Stomach (tissue), 19 donors: ENCODE measurements at places on chromosomes 2 and 18.
A peak's percentile ranks its signal among the peaks of the same experiment; 100 is the strongest.

DNA sequence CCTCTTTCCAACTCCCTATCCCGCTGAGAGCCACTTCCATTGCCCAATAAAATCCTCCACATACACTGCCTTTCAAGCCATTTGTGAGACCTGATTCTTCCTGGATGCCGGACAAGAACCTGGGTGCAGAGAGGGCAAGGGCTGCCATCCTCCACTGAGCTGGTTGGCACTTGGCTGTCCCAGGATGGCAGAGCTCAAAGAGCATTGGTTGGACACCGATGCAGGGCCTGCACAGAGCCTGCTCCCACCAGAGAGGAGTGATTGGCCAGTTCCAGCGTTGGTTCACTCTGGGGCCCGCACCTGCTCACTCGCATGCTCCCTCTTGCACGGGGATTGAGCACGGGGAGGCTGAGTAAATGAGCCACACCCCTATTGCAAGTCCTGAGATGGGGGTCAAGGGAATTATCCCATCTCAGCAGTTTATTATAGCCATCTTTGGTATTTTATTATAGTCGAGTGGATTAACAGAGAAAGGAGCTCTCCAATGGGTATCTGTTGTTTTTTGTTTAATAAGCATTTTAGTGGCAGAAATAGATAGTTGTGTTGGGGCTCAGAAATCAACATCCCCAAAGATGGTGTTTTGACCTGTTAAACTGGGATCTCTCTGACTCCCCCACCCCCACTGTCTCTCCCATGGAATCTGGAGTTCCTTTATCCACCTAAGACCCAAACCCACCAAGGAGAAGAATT lies 19.8 kb upstream of the MGAT4A start:
- no peak for DNase-seq

DNA sequence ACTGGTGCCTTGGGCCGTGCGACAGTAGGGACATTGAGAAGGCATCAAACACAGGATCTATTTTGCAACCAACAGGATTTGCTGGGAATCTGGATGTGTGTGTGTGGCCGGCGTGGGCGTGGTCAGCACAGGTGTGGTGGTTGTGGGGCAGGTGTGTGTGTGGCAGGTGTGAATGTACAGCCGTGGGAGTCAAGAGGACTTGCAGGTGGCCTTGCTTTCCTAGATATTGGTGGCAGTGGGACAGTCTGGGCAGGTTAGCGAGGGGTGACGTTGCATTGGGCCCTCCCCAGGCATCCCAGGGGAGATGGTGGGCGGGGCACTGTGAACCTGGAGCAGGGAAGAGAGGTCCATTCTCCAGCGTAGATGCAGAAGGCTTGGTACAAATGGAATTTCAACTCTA lies 3.2 kb upstream of the LIMS2 start:
- peak; percentile 22 for DNase-seq

DNA sequence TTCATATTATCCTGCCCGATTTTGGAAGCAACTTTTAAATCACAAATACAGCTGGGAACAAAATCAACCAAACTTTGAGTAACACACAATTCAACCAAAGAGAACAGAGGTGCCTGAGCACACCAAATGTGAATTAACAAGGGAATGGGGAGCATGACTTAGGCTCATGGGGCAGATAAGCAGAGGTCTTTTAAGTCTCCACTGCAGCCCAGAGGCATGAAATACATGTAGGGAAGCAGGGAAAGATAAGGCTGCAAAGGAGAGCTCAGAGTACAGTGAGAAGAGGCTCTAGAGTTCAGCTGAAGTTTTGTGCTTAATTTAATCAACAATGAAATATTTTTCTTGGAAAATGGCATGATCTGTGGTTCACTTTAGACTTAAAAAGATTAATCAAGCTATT lies 49.0 kb downstream of the CYTIP start:
- no peak for DNase-seq

- no peak for DNase-seq
These were observed 310.6 kb upstream of the SPRED2 start for GRCh38 chr2:65742977-65743376.

- no peak for DNase-seq
These were observed 43.7 kb downstream of the TGIF1 start for GRCh38 chr18:3493501-3494244.

- peak; percentile 60 for DNase-seq
These were observed 27.1 kb upstream of the FZD5 start for GRCh38 chr2:207796585-207797350.

- no peak for DNase-seq
These were observed 60.0 kb upstream of the THSD7B start for GRCh38 chr2:136705336-136705735.

DNA sequence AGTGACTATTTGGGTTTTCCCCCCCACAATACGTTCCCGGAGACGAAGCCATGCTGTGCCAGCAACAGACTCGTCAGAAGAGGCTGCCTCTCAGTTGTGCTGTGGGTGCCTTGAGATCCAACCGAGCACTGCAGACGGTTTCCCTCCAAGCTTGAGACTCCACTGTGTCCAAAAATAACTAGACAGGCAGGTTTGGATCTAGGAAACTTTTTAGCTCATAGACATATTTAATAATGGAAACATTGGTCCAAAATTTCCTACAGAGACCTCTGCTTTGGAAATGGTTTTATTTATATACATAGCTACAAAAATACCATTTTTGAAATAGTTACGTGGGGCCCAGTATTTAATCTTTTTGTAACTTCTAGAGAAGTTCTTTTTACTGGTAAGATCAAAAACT lies 63.1 kb upstream of the SPATS2L start:
- no peak for DNase-seq

DNA sequence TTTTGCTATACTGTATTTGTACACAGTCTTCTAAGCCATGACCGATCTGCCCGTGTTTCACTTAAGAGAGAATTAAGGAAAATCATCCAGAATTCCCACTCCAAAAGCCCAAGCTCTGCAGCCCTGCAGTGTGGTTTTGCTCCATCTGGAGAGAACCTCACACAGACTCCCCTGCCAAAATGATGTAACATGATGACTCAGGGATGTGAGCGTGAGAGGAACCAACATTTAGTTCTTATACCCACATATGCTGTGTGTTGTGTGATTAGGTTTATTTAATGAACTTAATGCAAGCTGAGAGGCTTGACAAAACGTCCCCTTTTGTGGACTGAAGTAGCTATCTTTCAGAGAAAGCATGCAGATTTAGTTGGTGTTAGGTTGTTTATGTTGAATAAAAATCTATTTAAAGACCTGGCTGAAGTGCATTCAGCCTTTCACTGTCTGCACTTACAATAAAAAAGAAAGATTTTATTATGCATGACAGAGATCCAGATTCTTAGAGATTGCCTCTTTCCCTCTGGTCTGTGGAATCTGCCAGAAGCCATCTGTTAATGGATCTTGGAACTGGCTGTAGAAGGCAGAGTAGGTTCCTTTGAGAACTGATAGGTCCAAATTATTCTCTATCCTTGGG lies 6.3 kb downstream of the RAB12 start:
- DNase-seq, result no peak

DNA sequence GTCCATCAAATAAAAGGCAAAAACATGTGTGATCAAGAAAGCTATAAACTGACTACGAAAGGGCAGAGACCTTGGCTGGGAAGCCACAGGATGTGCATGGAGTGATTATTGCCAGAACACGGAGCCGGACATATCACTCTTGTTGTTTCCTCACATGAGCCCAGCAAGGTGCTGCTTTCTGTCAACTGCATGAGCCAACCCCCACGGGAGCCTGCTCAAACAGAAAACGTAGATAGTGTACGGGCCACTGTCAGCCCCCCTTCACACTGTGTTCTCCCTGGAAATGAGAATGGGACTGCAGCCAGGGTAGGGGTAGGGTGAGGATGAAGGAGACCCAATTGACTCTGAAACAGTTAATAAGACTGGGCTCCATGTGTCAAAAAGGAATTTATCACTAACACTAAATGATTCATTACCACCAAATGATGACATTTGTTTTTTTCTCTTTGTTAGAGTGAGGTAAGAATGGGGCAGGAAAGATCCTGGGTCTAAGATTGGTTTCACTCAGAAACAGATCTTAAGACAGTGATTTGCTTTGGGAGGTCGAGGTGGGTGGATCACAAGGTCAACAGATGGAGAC lies 235.8 kb downstream of the MREG start:
- DNase-seq, result no peak

DNA sequence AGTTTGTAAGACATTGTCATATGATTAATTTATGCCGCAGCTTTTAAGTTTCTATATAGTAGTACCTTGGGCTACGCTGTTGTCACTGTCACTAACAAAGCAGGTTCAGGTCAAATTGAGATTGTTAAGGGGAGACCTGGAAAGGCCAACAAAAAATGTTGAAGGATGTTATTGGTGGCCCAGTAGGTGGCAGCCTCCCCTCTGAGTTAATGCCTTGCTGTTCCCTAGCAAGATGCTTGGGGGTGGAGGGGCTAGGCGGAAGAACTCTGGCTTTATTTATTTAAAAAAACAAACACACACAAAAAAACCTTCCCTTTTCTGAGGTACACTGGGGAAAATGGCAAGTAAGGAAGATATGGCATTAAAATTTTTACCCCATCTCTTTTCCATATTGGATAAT lies 128.3 kb upstream of the ATP5MC3 start:
- peak; percentile 38 for DNase-seq

DNA sequence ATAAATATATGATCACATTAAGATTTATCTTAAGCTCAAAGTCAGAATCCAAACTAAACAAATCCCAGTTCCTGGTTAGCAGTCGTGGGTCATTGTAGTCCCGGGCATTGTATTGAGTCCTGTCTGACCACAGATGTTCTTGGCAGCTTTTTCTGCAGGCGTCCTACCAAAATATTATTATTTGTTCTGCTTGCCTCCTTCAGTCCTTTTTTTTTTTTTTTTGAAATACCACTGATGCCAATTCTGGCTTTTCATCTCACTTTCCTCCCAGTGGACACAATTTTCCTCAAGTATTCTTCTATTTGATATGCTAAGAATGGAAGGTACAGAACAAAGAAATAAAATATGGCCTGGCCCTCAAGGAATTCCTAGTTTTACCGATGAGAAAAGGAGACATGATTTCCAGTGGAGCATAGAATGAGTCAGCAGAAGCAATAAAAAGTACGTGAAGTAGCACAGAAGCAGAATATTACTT lies 151.6 kb downstream of the CSRNP3 start:
- DNase-seq, result no peak

DNA sequence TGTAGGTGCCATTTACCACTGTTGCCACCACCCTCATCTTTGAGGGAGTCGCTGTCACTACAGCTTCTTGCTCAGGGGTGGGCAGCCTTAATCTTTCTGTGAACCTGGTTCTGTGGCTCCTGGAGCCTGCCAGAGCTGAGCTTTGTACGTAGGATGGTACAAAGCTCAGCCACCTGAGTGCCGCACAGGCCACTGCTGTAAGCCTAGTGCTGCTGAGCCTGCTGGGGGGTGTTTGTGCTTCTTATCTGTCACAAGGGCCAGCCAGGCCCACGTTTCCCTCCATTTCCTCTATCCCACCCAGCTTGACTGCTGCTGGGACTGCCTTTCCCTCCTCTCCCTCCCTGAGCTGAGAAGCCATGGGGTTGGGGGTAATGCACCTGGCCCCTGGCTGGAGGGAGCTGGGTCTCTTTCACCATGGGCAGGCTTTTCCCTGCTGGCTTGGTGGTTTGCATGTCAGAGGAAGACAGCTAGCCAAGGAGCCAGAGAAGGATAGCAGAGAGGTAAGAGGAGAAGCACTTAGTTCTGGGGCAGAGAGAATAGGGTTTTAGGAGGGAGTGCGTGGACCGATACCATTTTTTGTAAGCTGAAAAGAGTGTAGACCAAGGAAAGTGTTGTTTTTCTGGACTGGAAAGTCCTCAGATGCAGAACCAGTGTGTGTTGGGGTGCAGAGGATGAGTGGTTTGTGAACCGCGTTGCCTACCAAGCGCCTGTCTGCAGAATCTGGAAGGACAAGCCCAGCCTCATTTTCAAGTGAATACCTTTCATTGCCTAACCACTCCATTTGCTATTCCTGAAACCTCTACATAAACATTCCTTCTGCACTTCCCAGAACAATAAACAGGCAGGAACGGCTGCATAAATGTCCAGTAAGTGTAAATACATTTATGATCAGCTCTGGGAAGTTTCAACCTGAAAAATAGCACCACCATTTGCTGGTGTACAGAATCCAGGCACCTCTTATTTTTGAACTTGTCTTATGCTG lies 45.1 kb upstream of the FHL2 start:
- peak; percentile 23 for DNase-seq

DNA sequence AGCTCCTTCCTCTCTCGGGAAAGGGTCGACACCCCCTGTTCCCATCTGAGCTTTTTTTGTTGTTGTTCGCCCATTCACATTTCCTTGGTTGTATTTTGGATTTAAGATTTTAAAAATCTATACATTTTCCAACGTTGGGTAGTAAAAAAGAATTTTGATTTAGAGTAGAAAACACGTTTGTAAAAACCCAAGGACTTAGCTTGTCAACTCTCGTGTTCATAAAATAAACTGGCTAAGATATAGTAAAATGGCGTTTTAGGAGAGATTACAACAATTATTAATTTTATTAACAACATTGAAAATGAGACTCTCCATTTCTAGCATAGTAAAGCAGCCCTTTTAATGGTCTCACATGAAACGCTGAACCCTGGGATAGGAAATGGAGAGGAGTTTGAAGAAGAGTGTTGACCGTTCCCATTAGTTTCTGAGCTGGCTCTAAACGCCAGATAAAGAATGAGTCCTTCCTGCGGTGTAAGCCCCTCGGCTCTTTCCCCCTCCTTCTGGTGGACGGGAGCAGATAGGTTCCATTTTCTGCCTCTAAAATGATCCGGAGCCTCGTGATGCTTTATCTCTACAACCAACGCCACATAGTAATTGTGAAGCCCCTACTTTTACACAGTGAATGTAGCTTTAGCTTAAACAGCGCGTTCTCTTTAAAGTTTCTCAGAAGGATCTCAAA lies 24.0 kb upstream of the ZNF516 start:
- no peak for DNase-seq

- no peak for DNase-seq
These were observed 25.9 kb downstream of the CD28 start for GRCh38 chr2:203732092-203732952.

GRCh38 chr2:20590704-20591515 lies 60.0 kb downstream of the HS1BP3 start:
- peak; percentile 65 for DNase-seq

- DNase-seq, result no peak
These were observed 80.1 kb downstream of the GALNT1 start for GRCh38 chr18:35661483-35662146.

DNA sequence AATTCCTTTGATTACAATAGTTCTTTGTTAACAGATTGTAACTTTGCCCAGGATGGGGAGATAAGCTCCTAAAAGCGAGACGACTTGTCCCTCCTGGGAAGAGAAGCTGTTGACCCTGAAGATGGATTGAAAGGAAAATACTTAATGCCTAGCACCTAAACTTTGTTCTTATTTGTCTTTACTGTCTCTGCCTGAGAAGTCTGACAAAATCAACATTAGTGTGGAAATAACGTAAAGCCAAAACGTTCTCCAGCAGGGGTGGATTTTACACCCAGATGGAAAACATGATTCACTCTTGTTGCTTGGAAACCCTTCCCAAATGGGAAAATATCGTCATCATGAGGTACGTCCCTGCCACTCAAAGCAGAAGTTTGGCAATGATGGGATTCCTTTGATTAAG lies 450.1 kb downstream of the SLC4A3 start:
- no peak for DNase-seq

GRCh38 chr2:232547991-232548390 lies 2.4 kb downstream of the TIGD1 start:
- no peak for DNase-seq

- peak; percentile 54 for DNase-seq
These were observed 189.9 kb upstream of the NDUFV2 start for GRCh38 chr18:8912348-8913326.

- no peak for DNase-seq
These were observed 645 bp downstream of the MIB1 start for GRCh38 chr18:21741312-21741561.
